ENCODE measurements at places on chromosomes 7 and 10. TPM values are rescaled to one million over a fixed set of nuclear protein-coding genes. Genes with fewer than 3 reads are reported as not detected.
A peak's percentile ranks its signal among the peaks of the same experiment; 100 is the strongest.

DNA sequence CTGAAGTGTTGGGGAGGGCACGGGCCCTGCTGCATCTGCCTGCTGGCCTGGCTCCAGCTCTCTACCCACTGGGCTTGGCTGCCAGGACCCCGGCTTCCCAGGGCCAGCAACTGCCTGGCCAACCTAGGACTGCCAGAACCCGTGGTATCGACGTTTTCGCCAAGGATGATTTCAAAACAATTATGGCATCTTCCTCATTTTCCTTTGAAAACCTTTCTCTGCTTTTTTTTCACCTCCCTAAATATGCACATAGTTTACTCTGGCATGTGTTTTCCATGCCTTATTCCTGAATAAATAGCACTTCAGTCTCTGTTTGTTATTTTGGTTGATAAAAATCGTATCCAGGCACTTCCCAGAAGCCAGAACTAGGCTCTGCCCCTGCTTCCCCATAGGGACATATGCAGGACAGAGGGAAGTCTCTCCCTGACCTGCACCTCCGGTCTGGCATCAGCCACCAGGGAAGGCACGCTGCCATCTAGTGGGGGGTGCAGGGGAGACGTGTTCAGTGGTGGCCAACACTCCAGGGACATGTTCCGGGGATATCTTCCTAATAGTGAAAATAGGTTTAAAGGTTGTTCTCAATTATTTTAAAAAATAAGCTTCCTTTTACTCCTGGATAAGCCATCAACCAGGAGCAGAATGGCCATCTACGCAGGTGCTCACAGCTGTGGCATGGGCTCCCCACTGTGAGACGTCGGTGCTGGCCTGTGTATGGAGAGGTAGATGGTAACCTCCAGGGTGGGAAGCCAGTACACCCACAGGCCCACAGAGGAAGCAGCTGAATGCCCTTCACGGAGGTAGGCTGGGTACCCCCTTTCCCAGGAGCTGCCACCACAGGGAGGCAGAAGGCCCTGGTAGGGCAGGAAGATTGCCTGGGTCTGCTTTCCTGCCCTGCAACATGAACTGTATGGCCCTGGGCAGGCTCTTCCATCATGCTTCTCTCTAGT lies 30.7 kb upstream of the ANTXRL start:
- peak; percentile 71 for DNase-seq

- DNase-seq, result no peak
Observed at GRCh38 chr7:84191842-84192241, 2.7 kb downstream of the SEMA3A start.

DNA sequence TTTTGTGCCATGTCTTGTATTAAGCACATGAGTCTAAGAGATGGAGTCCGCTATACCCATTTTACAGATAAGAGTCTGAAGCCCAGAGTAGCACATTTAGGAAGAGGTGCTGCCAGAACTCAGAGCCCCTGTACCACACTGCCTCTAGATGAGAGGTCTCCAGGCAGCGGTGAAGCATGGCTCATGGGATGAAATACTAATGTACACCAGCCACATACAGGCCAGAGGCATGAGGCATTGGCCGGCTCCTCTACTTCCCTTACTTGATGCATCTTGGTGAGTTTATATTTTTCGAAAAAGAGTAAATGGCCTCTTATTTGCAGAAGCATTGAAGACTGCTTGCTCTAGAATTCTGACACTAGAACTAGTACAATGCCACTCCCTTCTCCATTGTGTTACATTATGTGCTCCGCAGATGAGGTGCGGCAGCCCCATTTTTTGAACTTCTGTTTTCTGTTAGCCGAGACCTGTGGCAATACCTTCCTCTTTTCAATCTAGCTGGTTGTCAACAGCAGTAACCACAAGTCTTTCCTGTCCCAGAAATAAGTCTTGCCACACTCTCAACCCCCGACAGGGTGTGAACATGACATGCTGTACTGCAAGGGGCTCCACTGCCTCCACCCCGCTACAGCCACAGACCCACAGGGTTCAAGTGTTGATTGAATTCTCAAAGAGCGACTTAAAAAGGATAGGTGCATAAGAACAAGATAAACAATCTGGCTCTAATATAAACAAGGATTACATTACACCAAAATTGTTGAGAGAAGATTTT lies 145.3 kb downstream of the CELF2 start:
- DNase-seq, result no peak

- no peak for DNase-seq
Observed at GRCh38 chr10:53700278-53700677, 927.7 kb upstream of the MBL2 start.

DNA sequence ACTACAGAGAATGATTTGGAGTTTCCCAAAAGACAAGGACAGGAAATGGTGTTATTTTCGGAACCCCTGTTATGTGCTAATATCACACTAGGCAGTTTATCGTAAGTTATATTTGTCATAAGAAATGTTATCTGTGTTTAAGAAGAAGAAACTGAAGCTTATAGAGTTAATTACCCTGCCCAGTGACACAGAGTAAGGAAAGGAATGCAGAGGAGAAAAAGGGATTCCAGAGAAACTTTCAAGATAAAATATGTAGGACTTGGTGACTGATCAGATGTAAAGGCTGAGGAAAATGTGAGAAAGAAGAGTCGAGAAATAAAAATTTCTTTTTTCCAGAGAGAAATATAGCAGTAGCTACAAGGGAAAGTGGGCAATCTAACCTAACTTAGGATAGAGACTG lies 63.5 kb upstream of the ZNF746 start:
- DNase-seq, result no peak

DNA sequence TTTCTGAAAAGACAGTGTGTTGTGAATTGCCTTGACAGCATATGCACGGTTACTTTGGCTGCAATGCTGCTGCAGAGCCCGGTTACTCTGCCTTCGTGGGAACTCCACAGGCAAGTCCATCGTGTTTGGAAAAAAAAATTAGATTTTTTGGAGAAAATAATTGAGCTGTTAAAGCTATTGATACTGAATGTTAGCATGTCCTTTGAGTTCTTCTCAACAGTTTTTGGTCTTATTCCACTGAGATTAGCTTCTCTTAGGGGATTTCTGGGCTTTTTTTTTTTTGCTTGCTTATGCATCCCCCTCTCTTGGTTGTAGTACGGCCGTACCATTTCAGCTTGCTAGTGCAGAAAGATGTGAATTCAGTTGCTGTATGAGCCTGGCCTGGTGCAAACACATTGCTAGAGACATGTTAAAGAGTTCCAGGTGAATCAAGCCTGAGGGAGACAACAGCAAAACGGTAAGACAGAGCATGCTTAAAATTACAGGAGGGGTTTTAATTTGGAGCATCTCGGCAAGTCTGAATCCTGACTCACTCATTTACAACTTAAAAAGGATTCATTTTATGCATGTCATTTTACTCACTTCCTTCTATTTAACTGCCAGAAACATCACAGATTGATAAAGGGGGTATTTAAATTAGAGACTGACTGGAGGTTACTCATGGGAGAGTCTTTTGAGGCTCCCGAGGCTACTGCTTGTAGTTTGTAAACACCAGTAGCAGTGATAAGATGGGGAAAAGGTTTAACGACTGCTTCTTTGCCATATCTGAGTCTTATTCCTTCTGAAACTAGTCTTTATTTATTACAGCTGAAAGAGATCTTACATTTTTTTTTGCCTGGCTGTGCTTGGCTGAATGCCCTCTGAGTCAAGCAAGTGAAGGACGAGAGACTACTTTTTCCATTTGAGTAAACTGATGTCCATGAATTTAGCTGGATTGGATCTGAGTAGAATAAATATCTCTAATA lies 113.7 kb downstream of the CDK14 start:
- DNase-seq, result no peak

OR9A2 gene
- not detected for total RNA-seq

CHCHD2 gene
- total RNA-seq, result 70.5 TPM

GIMAP2 gene
- not detected for total RNA-seq

STEAP1 gene
- 1.5 TPM for total RNA-seq
